Forelimb muscle (tissue), 1 donor: ENCODE measurements at places on chromosomes 2 and 18. TPM values are rescaled to one million over a fixed set of nuclear protein-coding genes. Genes with fewer than 3 reads are reported as not detected.

The REL gene
- polyA plus RNA-seq: 4.6 TPM

GRCh38 chr2:2757764-2758163 lies 426.7 kb upstream of the MYT1L start:
- DNase-seq: no peak

DNA sequence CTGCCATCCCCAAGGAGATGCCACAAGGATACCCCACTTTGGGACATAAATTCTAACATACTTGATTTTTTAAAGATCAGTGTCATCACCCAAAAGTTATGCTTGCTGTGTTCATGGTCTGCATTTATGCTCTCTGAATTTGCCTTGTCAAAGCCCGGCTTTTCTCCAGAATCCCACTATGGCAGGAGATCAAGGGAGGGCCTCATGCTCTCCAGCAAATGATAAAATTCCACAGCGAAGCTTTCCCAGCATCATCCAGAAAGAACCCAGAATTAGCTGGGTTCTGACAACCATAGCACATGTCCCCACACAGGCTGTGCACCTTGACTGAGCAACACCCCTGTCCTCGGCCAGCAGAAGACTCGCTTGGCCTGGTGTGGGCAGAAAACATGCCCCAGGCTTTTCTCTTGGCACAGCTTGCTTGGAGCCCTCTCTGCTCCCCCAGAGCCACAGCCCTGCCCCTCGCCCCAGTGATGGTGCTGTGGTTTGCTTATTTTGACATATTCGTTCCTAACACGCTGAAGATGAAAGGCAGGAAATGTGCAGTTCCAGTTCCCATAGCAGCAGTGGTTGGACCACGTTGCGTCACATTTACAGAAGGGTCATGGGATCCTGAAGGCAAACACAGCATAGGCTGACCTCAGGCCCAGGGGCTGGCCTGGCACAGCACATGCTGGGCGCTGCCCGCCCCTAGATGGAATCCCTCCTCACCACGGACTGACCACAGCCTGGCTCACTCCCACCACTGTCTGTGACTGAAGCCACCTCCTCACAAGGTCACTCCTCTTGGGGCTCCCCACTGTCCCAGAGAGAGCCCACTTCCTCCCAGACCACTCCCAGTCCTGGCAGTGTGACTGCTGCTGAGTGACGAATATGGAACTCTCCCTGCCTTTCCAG lies 14.1 kb upstream of the CHRNA1 start:
- DNase-seq: no peak

DNA sequence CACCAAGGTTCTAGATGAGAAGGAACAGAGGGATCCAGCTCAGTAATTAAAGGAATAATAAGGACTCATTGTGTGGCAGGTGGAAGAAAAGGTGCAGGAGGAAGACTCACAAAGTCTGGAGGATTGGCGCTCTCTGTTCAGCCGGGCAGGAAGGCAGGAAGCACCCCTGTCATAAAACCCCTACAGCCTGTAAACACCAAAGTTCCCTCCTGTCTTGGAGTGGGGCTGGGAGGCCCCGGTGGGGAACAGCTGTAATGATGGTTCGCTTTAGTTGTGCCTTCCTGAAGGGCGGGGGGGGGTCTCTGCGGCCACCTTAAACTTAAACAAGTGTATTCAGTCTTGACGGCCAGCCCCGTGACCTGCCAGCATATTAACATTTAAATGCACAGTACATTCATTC lies 84.3 kb downstream of the GBX2 start:
- DNase-seq: no peak

The CCDC148 gene
- 0.44 TPM for polyA plus RNA-seq

DNA sequence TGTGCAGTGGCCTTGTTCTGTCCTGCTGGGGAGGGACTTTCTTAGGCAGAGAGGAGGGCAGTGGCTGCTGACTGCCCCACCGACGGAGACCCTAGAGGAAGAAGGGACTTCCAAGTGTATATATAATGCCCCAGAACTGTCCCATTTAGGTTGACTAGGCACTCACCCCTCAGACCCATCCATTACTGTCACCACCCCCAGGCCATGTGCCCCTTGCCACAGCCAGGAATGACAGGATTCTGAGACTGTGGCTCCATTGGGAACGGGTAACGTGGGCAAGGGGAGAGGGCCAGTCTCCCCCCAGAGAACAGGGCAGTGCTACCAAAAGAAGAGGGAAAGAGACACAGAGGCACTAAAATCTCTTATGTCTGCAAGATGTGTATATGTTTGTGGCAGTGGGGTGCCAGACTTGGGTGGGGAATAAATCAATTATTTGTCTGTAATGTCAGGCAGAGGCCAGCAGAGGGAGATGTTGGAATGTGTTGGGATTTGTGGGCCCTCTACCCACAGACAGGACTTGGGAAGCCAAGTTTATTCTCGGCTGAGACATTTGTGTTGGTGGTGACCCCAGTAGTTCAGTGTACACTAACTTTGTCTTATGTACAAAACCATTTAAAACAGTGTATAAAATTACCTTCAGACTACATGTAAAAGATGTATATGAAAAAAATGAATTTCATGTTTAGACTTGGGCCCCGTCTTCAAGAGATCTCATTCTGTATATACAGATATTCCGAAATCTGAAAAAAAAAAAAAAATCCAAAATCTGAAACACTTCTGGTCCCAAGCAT lies 24.0 kb upstream of the TMEM37 start:
- no peak for DNase-seq

- DNase-seq: peak; percentile 87
Observed at GRCh38 chr2:24984912-24985311, 13.2 kb upstream of the DNAJC27 start.

The C2orf76 gene
- 5.8 TPM for polyA plus RNA-seq

GRCh38 chr2:230262246-230262645 lies 36.7 kb downstream of the SP140 start:
- no peak for DNase-seq

- no peak for DNase-seq
Observed at GRCh38 chr18:1648712-1649111, 744.0 kb downstream of the ADCYAP1 start.

- DNase-seq: peak; percentile 17
Observed at GRCh38 chr18:25876330-25876948, 214.0 kb downstream of the SS18 start.
